ENCODE measurements at places on chromosomes 13 and 19.
A peak's percentile ranks its signal among the peaks of the same experiment; 100 is the strongest.

GRCh38 chr19:31627620-31628365 lies 278.6 kb upstream of the TSHZ3 start:
- DNase-seq = no peak

DNA sequence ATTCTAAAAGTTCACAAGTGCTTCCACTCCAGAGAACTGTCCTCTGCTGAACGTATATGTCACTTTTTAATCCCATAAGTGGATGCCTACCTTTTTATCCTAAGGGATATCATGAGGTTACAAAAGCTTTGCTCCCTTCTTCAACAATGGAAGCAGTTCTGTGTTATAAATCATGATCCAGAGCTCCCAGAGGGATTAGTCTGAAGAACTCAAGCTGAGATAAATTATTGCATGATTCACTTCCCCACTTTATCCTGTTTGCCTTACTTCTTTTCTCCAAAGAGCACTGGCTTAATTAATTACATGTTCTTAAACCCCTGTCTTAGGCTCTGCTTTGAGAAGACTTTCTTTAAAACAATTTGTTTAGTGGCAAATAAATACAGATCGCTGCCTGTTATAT lies 246.7 kb downstream of the PCDH17 start:
- no peak for DNase-seq

DNA sequence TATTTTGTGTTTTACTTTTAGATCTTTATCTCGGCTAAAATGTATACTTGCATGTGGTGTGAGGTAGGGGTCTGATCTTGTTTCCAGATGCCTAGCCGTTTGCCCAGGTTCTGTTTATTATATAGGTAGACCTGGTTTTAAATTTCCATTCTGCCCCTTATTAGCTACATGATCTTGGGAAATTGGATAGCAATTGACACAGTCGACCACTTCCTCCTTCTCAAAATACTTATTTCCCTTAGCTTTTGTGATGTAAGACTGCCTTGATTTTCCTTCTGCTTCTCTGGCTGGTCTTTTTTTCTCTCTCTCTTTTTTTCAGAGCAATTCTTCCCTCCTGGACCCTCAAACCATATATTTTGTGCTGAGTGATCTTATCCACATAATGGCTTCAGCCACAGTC lies 3.0 kb upstream of the PGLYRP1 start:
- DNase-seq = no peak

DNA sequence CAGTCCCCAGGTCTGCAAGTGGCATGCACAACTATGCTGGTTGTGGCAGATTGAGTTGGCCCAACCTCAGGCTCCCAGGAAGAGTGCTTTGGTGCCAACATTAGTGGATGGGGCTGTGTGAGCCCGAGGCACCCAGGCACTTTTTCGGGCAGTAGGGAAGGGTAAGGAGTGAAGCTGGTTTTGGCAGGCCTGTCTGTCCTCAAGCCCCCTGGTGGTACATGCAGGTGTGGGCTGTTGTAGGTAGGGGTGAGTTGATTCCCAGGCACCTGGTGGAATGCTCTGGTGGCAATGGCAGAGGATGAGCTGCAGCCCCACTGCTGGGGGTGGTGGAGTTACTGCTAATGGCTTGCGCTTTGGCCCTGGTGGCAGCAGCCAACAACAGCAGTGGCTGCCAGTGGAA lies 723.7 kb upstream of the SLITRK1 start:
- DNase-seq = no peak

- DNase-seq = no peak
These were observed 38.8 kb downstream of the MYO9B start for GRCh38 chr19:17114414-17114831.

DNA sequence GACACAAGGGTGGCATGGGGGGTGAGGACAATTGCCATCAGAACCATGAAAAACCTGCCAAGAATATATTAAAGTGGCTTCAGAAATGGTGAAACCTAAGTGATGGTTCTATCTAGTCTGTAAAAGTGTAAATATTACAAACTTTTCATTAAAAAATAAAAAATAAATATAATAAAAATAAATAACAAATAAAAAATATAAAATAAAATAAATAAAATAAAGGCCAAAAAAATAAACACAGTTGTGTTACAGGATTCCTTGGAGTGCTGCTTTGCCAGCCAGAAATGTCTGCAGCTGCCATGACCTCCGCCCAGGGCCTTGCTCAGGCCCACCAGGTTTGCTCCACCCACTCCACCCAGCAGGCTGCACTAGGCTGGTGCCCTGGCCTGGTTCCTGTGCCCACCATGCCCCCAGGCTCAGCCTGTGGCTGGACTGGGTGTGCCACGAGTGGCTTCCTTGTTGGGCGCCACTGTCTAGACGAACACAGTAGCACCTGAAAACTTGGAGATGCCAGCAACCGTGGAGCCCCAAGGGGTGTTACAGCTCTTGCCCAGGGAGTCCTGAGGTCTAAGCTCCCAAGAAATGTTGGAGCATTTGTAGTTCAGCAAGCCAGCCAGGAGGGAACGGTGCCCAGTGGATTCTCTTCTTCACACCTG lies 20.9 kb downstream of the CCDC70 start:
- peak; percentile 56 for DNase-seq

DNA sequence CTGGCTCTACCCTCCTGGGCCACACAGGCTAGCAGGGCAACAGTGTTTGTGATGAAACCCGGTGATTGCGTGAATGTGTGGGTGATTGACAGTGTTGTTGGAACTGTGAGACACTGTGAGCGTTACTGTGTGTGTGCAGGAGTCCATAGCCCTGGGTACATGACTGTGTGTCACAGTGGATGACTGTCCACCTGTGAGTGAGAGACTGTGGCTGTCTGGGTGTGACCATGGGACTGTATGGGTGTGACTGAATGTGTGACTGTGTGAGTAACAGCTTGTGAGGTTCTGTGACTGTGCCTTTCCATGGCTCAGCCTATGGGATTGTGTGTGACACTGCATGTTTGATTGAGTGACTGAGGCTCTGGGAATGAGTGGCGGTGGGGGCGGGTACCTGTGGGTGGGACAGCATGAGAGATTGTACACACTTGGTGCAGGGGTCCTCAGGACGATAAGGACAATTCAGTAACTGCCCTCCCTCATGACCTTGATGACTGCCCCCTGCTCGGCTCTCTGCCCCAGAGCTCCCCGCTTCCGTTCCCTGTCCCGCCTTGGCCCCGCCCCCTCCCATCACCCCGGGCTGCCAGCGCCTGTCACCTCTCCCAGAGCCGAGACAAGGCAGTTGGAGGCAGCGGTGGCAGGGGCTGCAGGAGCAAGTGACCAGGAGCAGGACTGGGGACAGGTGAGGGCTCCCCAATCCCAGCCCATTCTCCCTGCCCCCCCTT lies at the start of gene GIPR:
TSS of gene GIPR (plus strand) at position 602 of the 722 bp plus-strand sequence. CDS start 1,300 bp downstream, outside the sequence.
- no peak for DNase-seq

DNA sequence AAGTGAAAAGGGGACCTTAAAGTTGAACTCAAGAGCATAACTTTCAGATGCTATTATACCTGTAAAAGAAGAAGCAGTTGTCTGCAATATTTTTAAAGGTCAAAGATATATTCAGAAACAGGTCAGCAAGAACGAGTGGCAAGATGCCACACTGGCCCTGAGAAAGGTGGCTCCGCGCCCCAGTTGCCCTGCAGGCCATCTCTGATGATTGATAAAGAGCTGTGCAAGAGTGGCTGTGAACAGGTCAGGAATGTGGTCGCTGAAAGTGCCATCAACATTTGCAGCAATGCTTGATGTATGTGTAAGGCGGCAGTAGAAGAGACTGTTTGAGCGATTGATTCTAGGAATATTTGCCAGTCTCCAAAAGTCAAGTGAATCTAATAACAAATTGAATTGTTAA lies 664.2 kb upstream of the SLC10A2 start:
- no peak for DNase-seq

- DNase-seq = no peak
These were observed 4.2 kb downstream of the MPND start for GRCh38 chr19:4347521-4347920.

GRCh38 chr13:33743438-33744368 lies 74.2 kb upstream of the RFC3 start:
- DNase-seq = no peak

GRCh38 chr19:31315652-31316051 lies 33.6 kb downstream of the TSHZ3 start:
- no peak for DNase-seq

DNA sequence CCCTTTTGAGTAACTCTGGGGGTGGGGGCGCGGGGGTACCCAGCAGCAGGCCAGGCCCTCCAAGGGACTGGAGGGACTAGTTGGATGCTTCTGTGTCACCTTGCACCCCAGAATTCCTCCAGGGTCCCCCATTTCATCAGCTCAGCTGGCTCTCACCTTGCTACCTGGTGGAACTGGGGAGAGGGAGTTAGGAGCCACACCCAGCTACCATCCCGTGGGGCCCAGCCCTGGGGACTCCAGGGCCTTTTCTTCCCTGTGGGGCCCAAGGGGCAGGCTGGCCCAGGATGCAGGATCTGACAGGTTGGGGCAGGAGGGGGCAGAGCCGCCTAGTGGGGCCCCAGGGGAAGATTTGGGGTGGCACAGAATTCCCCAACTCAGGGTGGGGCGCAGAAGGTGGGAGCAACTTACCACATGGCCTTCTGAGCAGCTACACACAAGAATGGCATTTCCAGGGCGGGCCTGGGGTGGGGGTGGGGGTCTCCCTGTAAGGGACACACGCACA lies 32.8 kb upstream of the NANOS3 start:
- DNase-seq = no peak

DNA sequence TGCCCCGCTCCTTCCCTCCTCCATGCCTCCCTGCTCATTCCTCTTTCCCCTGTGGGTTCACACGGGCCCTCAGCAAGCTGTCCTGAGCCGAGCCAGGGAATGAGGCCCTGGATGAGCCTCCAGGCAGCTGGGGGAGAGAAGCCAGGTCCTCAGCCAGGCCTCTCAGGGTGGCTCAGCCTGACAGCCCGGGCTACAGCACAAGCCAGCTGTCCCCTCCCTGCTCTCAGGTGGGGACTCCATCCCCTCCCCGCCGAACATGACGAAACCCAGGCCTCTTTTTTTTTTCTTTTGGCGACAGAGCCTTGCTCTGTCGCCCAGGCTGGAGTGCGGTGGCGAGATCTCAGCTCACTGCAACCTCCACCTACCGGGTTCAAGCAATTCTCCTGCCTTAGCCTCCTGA lies 40.0 kb upstream of the MATK start:
- no peak for DNase-seq

- DNase-seq = no peak
These were observed 21.8 kb downstream of the ALOX5AP start for GRCh38 chr13:30757026-30757742.

DNA sequence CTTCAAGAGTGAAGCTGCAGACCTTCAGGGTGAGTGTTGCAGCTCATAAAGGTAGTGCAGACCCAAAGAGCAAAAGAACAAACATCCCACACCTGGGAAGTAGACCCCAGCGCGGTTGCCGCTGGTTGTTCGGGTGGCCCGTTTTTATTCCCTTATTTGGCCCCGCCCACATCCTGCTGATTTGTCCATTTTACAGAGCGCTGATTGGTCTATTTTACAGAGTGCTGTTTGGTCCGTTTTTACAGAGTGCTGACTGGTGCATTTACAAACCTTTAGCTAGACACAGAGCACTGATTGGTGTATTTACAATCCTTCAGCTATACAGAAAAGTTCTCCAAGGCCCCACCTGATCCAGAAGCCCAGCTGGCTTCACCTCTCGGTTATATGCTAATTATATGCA lies 1.0 kb downstream of the SCGB2B2 start:
- no peak for DNase-seq

- no peak for DNase-seq
These were observed 316.4 kb downstream of the TEX29 start for GRCh38 chr13:111636804-111637203.

GRCh38 chr13:95870421-95870820 lies 182.8 kb downstream of the UGGT2 start:
- DNase-seq = no peak

GRCh38 chr19:47005164-47005641 lies 14.4 kb upstream of the NPAS1 start:
- no peak for DNase-seq

DNA sequence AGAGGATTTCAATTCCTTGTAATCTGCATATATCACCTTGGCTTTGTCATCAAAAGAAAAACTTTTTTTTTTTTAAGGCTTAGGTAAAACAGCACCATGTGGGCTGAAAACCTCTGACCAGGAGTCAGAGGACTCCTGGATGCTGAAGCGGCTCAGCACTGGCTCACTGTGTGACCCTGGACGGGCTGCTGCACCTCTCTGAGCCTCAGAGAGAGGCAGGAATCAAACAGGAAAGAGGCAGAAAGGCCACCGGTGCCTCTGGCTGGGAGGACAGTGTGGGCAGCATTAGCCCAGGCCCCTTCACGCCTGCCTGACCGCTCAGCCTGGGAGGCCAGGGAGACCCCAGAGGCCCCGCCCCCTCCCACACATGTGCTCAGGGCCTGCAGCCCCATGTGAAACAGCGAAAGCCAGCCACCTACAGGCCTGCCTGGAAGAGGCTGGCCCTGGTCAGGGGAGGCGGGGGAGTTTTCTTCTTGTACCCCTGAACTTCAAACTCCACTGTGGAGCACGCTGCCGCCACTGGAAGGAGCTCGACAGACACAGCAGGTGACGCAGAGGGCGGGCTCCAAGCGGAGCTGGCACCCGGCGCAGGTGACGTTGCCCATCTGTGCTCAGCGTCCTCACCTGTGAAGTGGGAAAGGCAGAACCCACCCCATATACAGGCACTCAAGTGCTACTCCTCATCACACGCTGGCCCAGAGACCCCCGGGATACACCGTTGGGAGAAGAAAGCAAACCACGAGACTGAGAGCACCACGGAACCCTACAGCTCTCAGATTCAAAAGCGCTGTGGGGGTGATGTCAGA lies 39.7 kb downstream of the MLLT1 start:
- DNase-seq = no peak

DNA sequence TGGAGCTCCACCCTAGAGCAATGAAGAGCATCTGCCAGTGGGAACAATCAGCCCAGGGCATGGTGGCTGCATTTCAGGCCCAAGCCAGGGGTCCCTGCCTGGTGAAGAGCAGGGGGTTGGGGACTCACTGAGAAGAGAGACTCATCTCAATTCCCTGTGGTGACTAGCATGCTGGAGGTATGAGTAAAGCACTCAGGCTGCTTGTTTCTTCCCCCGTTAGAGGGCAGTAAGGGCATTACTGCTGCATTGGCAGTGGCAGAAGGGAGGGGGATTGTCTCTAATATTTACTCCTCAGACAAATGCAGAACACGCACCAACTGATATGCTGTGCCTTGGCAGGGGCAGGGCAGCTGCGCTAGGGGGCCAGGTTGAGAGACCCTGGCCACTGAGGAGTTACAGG lies 329.1 kb downstream of the SLITRK5 start:
- no peak for DNase-seq

GRCh38 chr19:14476673-14477401 lies 1.7 kb upstream of the PTGER1 start:
- DNase-seq = no peak
